ENCODE measurements at places on chromosomes 7 and 10.
A peak's percentile ranks its signal among the peaks of the same experiment; 100 is the strongest.

GRCh38 chr10:70649526-70649925, 22.8 kb upstream of the ADAMTS14 start:
- no peak for DNase-seq

DNA sequence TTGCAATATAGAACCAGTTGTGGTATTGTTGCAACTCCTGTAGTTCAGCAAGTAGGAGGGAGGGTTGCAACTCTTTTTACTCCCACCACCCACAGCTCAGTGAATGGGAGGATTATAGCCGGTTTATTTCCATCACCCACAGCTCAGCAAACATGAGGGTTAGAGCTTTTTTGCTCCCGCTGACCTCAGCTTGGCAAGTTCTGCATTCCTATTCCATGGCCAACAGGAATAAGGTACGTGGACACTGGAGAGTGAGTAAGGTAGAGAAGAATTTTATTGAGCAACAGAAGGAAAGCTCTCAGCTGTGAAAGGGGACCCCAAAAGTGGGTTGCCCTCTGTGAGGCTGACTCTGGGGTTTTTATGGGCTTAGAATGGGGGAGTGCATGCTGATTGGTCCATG, 167.1 kb upstream of the SMIM30 start:
- DNase-seq, result no peak

DNA sequence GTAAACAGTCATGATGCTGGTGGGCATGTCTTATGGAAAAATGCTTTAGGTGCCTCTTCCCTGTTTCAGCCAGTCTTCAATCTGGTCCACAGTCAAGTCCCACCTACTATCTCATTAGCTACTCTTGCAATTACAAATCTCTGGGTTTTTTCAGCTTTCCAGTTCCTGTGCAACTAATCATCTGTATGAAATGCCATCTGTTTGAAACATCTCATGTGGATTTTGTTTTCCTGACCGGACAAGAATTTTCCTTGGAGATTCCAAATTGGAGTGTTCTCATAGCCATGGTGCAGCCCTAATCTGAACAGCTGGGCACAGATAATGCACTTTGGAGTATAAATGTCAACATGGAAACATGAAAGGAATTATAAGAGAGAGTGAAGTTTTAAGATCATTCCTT, 41.3 kb upstream of the CALN1 start:
- DNase-seq, result no peak

DNA sequence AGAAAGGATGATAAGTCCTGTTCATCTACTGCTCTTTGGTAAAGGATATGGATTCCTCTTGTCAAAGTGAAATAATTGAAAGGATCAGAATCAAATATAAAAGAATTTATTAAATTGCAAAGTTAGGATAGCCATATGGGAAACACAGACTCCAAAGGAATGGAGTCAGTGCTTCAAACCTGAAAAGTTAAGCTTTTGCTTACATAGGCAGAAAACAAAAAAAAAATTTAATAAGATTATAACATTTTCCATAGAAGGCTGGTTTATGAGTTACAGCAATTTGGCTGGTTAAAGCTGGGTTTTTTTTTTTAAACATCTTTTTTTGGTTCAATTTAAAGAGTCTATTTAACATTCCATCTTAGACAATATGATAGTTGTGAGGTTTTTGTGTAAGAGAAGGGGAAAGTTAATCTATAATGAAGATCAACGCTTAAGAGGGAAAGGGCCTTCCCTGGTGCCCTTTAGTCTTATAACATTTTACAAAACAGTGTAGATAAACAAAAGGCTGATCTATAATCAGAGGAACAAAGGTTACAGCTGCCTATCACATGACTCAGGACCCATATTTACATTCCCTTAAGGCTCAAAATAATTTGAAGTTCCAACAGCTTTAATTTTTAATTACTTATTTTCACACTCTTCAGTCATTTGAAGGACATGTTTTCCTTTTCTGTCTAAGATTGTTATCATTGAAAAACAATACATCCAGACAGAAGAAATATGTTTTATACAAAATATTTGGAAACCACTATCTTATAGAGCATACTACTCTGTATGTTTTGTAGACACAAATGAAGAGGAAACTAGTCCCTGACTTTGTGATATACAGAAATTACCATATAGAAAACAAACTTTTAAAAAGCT, 234.3 kb upstream of the MBL2 start:
- no peak for DNase-seq

- DNase-seq, result no peak
These were observed 9.0 kb downstream of the SPOCK2 start for GRCh38 chr10:72079356-72079755.

GRCh38 chr7:33108554-33109004, 625 bp downstream of the RP9 start:
- DNase-seq, result no peak

GRCh38 chr10:89214566-89215165, 7.5 kb upstream of the CH25H start:
- no peak for DNase-seq

GRCh38 chr7:116562529-116563121, 37.8 kb downstream of the CAV1 start:
- DNase-seq, result no peak

DNA sequence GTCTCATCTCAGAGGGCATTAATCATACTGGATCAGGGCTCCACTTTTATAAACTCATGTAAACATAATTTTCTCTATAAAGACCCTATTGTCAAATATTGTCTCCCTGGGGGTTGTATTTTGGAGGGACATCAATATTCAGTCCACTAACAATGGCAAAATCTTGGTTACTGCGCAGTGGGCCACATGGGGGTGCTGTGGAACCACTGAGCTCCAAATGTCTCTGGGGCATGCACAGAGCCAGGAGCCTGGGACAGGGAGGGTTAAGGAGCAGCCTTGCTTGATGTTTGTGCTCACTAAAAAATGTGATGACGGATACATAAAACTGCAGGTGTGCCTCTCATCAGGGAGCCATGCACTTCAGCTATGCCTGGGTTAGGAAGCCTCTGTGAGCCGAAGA, 62.1 kb upstream of the PRSS58 start:
- DNase-seq, result no peak

GRCh38 chr7:44366986-44367385, 41.6 kb upstream of the CAMK2B start:
- no peak for DNase-seq

- no peak for DNase-seq
These were observed 143.2 kb upstream of the C7orf33 start for GRCh38 chr7:148447221-148447849.

DNA sequence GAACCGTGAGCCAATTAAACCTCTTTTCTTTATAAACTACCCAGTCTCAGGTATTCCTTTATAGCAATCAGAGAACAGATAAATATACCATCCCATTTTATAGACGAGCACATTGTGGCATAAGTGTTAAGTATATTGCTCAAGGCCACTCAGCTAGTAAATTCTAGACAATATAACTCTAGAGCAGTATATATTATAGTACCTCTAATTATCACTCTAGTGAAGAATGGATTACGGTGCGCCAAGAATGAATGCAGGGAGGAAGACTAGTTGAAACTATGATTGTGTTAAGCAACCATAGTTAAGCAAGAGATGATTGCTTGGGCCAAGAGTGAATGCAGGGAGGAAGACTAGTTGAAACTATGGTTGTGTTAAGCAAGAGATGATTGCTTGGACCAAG, 60.9 kb downstream of the BRAF start:
- no peak for DNase-seq

DNA sequence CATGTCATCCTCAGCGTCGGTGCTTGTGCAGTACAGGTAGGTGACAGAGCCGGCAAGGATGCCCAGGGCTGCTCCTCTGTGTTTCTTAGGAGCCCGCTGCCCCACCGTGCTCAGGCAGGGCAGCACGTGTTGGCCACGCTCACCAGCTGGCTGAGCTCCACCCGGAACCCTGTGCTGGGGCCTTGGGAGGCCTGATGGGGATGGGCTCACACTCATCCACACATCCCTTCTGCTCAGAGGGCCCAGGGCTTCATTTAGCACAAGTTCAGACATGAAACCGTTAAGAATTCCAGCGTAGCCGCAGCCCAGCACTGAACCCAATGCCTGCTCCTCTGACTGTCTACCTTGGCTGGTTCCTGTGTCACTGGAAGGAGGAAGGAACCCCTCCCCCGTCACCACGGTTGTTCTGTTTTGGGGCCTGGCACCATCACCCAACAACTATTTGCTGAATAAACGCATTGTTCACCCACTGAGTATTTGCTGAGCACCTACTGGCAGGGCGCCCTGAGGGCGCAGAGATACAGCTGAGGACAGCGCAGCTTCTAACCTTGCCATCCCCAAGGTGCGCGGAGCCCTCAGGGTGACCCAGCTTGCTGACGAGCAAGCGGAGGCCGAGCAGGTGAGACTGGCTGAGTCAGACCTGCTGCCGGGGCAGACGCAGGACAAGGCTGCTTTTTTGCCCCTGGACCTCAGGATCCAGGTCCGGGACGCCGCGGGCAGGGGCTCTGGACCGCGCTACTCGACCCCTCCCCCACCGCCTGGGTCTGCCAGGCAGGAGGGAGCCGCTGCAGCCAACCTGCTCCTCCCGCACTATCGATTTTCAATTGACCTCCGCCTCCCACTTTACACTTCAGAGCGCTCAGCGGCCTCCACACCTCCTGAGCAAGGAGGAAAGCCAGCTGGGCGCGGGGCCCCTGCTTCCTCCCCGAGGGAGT, 50.6 kb upstream of the RET start:
- no peak for DNase-seq

DNA sequence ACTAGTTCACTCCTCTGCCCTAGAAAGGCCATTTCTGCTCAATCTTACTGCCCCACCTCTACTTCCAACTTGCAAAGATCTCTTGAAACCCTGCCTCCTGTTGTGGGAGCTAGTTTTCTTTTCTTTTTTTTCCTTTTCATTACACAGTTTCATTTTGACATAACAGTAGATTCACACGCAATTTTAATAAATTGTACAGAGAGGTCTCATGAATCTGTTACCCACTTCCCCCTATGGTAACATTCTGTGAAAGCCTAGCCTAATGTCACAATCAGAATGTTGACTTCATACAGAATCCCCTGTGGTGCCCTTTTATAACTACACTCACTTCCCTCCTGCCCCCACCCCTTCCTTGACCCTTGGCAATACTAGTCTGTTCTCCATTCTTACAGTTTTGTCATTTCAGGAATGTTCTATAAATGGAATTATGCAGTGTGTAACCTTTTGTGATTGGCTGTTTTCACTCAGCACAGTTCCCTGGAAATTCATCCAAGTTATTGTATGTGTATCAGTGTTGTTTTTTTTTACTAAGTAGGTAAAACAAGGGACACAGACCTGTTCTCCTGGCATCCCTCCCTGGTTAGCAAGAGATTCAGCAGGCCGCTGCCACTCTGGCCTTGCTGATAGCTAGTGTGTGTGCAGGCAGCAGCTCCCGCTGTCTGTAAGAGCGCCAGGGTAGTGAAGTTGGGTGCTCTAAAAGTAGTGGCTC, 21.5 kb downstream of the CHST3 start:
- peak; percentile 87 for DNase-seq

- DNase-seq, result no peak
These were observed 84.1 kb downstream of the SNX10 start for GRCh38 chr7:26375726-26376174.

- DNase-seq, result no peak
These were observed 138.1 kb downstream of the ARHGAP22 start for GRCh38 chr10:48466611-48467240.

DNA sequence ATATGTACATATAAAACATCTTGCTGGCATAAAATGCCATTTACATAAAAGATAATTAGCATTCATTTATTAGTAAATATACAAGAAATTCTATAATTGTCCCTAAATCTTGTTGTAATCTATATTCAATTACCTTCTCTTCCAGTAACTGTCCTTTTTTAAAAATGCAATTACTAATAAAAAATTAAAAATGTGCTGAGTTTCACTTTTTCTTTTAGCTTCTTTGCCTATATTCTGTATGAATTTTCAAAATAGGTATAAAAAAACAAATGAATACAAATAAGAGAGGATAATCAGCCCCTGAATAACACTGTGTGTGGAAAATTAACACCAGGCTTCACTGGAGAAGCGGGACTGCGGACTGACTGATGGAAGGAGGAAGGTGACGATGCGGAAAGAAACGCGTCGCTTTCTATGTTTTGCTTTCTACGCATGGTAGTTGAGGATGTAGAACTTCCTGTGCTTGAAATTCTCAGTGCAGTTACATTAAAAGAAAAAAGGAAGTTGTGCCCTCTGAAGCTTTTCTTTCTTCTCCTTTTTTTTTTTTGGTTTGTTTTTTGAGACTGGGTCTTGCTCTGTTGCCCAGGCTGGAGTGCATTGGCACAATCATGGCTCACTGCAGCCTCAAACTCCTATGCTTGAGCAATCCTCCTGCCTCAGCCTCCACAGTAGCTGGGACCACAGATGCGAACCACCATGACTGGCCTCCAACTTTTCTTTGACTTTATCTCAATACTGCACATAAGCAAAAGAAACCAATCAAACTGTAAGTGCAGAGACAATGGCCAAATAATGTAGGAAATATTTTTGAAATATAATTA, 7.4 kb upstream of the ZMYND11 start:
- no peak for DNase-seq

- no peak for DNase-seq
These were observed 185.7 kb upstream of the TMEM72 start for GRCh38 chr10:44725404-44725803.

- no peak for DNase-seq
These were observed 318.5 kb downstream of the SH2D4B start for GRCh38 chr10:80856186-80856585.

DNA sequence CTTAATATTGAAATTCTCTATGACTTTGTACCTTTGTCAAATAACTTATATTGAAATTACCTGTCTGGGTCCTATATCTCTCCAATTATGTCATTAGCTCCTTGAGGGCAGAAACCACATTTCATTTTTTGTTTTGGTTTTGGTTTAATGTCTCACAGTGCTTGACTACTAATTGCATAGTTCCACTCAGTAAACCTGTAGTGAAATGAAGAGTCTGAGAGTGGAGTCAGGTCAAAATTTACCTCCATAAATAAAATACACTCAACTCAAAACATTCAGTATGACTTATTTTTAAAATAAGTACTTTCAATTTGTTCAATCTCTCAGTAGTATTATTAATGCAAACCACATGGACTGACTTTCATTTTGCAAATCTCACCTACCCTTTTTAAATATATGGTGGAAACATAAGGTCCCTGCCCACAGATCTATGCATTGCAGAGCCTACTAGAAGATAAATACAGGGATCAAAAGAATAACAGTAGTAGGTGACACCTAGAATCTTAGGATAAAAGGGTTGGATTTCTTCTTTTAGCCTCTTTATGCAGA, 32.5 kb downstream of the PDE1C start:
- DNase-seq, result no peak

DNA sequence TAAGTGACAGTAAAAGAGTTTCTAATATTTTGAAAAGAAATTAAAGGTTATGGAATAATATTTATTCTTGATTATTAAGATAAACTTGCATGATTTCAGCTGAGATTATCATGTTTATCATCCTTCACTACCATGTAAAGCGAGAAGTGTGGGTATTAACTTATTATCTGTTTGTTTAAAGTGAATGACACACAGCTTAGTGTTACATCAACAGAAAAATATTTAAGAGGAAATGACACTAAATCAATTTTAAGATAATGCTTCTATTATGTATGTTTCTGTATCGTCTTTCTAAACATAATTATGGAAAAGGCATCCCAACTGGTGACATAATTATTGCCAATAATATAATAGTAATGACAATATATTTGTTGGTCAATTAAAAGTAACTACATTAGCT, 213.1 kb downstream of the PCDH15 start:
- DNase-seq, result no peak
